ENCODE measurements at places on chromosomes 12 and 14.

- no peak for DNase-seq
Measured at GRCh38 chr14:91331721-91332120, 85.9 kb downstream of the CCDC88C start.

GRCh38 chr12:111673503-111673902 lies 12.3 kb downstream of the BRAP start:
- no peak for DNase-seq

GRCh38 chr14:70782361-70782760 lies 27.0 kb downstream of the MAP3K9 start:
- DNase-seq, result no peak

DNA sequence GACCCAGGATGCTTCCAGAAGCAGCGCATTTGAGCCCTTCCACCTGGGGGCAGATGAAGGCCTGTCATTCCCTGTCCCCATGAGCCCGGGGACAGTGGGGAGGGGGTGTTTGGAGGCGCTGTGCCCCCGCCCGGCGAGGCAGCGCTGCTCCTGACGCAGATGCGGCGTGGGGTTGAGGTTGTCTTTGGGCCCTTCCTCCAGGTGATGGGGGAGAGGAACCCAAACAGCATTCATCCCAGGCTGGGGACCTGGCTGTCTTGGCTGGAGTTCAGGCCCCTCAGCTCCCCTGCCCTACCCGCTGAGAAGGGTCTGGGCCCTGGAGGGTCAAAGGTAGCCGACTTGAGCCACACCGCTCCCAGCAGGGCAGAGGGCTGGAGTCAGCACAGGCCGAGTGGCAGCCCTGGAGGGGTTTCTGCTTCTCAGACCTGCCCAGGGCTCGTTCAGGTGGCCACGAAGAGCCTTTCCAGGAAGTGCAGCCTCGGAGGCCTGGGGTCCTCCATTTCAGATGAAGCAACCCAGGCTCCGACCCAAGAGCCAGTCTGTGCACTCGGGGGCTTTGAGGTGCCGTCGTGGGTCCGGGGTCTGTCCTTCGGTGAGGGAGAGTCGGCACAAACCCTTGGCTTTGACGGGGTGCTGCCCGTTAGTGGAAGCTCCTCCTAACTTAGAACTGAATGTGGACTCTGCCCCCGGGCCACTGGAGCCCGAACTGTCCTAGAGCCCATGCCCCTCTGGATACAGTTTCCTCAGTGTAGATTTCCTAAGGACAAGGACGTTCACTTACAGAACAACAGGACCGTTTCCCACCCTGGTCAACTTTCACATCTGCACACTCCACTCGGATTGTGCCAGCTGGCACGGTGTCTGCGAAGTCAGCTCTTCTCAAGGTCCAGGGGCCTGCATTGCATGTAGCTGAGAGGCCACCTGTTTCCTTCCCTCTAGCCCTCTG lies 16.1 kb downstream of the ACADS start:
- DNase-seq, result no peak

DNA sequence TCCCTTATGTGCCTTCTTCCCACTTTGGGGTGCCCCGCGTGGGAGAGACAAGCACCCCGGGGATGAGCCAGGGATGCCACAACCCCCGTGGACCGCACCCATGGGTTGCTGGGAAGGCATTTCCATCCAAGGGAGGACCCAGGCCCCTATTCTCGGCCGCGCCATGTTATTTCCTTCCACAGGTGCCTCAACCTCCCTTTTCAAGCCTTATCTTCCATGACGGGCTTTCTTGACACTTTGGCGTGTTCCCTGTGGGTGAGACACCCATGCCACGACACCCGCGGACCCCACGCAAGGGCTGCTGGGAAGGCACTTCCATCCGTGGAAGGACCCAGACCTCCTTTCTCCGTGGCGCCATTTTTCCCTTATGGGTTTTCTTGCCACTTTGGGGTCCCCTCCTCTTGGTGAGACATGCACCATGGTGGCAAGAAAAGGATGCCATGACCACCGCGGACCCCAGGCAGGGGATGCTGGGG lies 269.2 kb downstream of the ALG10 start:
- DNase-seq, result no peak

DNA sequence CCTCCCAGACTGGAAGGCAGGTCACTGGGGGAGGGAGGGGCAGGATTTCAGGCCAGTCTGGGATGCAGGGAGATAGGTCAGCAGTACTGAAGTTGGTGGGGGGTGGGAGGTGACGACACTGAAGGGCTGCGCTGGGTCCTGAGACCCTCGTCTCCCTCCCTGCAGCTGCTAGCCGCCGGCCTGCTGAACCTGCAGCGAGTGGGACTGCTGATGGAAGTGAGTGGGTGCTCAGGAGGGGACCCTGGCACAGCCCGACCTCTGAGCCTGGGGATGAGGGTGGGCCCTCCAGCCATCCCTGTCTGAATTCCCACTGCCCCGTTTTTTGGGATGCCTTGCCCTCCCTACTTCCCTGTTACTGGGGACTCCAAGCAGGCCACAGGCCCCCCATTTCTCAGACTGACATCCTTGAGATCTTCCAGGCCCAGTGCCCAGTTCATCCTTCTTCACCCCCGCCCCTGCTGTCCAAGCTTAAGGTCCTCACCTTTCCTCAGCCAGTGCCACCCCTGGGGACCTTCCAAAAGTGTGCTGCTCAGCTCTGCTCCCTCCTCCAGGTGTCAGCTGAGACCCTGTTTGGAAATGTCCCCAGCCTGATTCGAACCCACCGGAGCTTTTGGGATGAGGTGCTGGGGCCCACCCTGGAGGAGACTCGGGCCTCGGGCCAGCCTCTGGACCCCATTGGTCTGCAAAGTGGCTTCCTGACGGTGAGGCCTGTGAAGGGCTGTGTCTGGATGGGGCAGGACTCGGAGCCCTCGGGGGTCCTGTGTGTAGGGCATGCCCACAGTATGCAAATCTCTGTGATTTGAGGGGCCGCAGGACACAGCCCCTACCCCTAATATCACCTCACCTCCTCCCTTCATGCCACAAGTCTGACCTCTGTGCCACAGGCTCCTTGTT lies 5.5 kb downstream of the PLEKHG6 start:
- DNase-seq, result no peak

- no peak for DNase-seq
Measured at GRCh38 chr14:35167496-35167895, 45.1 kb downstream of the PRORP start.

DNA sequence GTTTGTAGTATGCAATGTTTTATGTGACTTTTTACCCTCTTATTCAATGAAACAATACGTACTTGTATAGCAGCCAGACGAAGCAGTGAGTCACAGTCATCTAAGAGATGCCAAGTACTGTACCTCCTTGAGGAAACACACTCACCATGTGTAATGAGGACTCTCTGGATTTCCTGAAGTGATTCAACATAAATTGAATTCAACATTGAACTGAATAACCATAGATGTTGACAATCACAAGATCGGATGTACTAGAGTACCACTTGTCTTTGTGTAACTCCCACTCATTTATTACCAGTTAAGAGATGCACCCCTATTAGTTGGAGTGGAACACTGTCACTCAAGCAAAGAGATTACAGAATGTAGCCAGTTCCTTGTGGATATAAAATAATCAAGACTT lies 175.2 kb upstream of the HMGA2 start:
- no peak for DNase-seq

- no peak for DNase-seq
Measured at GRCh38 chr12:34604227-34604626, 581.9 kb downstream of the ALG10 start.

DNA sequence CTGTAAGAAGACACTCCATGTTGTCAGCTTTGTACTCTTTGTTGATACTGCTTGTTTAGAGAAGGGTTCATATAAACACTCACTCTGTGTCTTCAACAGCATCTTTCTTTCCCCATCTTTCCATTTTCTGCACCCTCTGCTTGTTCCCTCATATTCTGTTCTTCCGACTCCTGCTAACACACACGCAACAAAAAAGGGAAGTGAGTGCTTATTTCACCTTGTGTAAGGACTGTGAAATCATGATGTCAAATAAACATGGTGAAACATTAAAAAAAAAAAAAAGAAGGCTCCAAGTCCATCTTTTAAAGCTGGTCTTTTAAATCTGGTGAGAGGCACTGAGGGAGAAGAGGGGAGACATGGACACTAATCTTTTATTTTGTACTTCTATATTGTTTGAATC lies 145.4 kb downstream of the RPAP3 start:
- DNase-seq, result no peak

DNA sequence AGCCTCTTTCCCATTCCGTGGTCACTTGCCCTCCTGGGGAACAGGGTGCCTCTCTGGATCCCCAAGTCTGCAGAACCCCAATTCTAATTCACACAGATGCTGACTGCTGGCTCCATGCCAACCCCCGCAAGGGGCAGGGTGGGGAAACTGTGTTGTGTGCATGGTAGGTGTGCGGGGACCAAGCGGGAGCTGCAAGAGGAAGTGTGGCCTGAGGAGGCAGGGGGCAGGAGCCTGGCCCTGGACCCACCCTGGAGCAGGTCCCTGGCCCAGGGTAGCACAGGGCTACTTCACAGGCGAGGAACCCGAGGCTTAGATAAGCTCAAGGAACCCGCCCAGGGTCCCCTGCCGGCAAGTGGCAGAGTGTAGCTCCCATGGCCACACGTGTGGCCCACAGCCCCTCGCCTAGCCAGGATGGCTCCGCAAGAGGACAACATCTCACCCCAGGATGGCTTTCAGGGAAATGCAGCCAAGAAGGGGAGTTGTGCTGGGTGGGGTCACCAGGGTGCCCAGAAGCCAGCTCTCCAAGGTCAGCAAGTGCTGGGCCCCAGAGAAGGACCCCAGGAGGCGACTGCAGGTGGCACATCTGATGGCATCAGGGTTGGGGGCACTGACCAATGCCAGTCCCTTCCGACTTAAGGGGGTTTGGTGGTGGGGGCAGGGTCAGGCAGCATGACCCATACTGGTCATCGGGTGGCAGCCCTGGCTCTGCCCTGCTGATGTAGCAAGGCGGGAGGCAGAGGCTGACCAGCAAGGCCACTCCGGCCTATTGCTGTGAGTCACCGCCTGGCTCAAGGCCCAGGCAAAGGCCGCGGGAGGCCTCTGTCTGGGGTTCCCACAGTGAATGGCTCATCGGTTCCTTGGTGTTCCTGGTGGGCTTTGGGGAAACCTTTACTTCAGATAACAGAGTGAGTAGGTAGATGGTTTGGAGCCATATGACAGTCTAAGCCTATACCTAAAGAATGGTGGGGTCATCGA lies 37.3 kb upstream of the EML1 start:
- no peak for DNase-seq

DNA sequence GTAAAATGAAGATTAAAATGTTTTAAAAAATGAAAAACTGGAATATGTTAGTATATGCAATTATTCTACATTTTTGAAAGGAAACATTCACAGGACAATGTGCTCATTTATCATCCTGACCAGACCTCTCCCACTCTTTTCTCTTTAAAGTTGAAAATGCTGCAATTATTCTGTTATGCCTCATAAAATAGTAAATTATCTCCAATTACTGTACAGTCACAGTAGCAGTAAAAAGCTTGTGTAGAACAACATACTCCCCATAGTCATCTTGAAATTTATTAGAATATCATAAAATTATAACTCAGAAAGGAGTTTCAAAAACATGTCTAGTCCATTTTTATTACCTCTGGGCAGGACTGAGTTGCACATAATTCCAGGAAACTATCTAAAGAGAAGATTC lies 250.3 kb downstream of the SYT1 start:
- DNase-seq, result no peak

DNA sequence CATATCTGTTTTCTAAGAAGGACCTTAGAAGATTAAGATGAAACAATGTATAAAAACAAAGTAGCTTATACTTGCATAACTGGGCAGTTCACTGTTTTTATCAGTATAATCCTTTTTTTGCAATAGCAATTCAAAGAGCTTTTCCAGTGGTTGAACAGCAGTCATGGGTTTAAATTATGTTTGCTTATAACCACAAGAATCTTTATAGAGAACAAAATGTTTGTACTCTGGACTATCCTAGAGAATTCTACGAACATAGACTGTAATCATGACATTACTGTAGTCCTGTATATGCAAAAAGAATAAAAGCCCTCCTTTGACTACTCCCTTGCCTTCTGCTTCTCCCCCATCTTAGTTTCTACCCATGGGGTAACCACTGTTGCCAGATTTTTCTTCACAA lies 5.7 kb downstream of the FAM177A1 start:
- DNase-seq, result no peak

GRCh38 chr12:69019910-69020309 lies 86.9 kb upstream of the CPM start:
- DNase-seq, result no peak

DNA sequence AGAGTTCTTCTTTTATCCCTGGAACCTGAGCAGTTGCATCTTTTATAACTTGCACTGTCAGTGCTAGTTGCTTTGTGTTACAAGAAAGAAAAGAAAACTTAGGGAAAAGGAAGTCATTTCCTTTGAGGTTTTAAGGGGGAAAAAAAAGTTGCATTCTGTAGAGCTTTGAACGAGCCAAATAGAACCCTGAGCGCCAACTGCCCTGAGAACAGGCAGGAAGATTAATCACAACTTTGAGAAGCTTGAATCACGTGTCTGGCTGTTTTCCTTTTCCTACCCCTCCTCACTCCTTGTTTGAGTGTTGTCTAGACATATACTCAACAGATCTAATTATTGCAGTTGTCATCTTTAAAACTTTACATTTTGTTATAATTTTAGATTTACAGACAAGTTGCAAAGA lies 12.5 kb downstream of the PCNX1 start:
- no peak for DNase-seq

DNA sequence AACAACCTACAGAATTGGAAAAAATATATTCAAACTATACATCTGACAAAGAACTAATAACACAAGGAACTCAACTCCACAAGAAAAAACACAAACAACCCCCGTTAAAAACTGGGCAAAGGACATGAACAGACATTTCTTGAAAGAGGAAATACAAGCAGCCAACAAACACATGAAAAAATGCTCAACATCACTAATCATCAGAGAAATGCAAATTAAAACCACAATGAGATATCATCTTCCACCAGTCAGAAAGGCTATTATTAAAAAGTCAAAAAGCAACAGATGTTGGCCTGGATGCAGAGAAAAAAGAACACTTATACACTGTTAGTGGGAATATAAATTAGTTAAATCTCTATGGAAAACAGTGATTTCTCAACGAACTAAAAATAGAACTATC lies 82.6 kb upstream of the CCDC91 start:
- no peak for DNase-seq

DNA sequence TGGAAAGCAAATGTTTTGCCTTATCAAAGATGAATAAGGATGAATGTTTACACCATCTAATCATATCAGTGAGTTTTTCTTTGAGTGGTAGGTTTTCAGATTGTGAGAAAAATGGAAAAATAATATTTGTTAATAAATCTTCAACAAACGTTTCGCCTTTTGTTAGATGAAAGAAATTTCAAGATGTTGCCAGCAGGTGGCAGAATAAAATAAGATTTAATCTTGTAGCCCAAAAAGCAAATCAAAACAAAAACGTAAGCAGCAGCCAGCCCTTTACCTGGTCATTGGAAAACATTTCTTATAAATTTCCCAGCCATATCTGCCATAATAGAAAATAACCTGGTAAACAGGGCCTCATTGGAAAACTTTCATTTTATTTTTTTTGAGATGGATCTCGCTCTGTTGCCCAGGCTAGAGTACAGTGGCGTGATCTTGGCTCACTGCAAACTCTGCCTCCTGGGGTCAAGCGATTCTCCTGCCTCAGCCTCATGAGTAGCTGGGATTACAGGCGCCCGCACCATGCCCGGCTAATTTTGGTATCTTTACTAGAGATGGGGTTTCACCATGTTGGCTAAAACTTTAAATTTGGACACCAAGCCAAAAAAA lies 15.4 kb upstream of the TMEM120B start:
- no peak for DNase-seq

- no peak for DNase-seq
Measured at GRCh38 chr14:86788224-86788623, 1204.8 kb downstream of the GALC start.

- DNase-seq, result no peak
Measured at GRCh38 chr14:97162621-97163020, 365.4 kb downstream of the VRK1 start.
